ENCODE measurements at places on chromosomes 16 and 17.

- peak; percentile 49 for DNase-seq
These were observed 16.5 kb downstream of the ZP2 start for GRCh38 chr16:21194771-21195301.

- no peak for DNase-seq
These were observed 7.0 kb upstream of the OR2C1 start for GRCh38 chr16:3348547-3349167.

GRCh38 chr17:50213026-50214022 lies 11.9 kb upstream of the COL1A1 start:
- DNase-seq: no peak

DNA sequence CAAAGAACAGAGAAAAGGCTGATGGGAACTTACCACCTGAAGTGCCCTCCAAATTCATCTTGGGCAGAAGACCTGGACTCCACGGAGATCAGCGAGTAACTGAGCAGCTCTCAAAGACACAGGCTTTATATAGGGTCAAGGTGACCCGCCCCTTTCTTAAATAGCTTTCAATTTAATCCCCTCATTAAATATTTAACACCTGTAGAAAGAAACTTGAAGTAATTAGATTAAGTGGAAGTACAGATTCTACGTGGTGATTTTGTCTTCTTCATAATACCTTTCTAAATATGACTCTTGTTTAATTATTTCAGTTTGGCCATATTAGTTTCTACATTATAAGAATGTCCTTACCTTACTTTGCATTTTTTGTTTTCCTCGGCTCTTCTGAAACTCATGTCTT lies at the start of gene DUXB:
Gene DUXB, minus strand, starts transcription at position 101 of the 400 bp plus-strand sequence. Its CDS starts 43 bp downstream, at position 58.
- no peak for DNase-seq

GRCh38 chr17:31582151-31582907 lies 190.9 kb downstream of the RAB11FIP4 start:
- no peak for DNase-seq

GRCh38 chr17:206941-207560 lies 25.6 kb upstream of the DOC2B start:
- no peak for DNase-seq
